ENCODE measurements at places on chromosomes 2 and 18.

GRCh38 chr18:58180172-58180571 lies 136.1 kb downstream of the NEDD4L start:
- no peak for DNase-seq

DNA sequence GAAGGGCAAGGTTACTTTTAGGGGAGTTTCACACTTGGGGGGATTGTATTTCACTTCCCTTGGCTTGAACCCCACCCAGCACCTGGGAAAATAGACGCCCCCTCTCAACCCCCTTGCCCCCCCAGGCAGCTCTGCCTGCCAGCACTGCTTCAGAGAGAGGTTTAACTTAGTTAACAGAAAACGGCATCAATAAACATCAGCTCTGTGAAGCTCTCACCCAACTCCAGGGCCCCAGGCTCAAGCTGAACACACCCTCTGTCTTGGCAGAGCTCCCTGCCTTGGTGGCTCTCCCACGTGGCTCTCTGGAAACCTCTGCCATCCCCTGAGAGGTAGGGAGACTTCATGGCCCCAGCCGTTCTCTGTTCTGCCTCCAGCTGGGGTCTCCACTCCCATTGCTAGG lies 244.1 kb downstream of the ACKR3 start:
- no peak for DNase-seq

DNA sequence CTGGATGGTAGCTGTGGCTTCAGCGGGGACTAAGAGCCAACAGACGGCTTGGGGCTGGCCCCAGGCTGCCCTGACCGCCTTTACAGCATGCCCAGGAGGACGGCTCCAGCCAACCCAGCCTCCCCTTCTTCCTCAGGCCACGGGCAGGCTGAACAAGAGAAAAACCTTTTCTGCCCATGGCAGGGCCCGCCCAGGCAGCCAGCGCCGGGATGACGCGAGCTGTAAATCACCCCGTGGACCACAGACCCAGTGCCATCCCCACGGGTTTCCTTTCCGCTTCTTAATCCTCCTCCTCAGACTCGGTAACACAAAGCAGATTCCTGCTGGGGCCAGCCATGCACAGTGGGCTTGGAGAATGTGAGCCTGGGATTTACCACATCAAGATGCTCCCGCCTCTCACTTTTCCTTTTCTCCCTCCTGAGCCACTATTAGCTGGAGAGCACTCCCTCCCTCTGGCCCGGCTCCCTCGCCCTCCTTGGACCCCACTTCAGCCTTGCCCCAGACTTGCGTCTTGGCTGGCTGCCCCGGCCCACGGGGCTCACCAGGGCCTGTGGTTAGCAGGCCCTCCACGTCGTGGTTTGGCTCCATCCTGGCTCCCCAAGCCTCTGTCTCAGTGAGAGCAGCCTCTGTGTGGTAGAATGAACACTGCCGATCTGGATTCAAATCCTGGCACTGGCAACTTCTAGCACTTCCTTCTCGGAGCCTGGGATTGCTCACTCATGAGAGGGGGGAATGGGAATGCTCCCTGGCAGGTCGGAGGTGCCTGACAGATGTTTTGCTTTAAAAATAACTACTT lies 31.4 kb downstream of the ATOH8 start:
- peak; percentile 54 for DNase-seq

DNA sequence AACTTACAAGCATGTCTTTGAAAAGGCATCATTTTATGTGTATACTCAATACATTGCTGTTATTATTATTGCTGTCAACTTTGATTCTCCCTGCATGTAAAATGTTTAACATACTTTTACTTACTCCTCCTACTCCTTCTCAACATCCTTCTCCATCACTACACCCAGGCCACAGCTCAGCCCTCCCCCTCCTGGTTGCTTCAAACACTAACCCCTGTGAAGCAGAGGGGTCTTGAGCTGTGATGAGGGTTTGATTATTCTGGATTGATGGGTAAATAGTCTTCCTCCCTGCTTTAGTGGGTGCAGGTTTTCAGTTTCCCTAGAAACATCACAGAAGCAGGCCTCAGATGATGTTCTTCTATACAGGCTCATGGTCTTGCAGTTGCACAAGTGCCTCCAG lies 221.0 kb downstream of the OSR1 start:
- DNase-seq, result no peak

- no peak for DNase-seq
Observed at GRCh38 chr18:53991805-53992204, 232.7 kb downstream of the MBD2 start.

GRCh38 chr18:36083729-36084128 lies 16.4 kb upstream of the RPRD1A start:
- DNase-seq, result no peak

DNA sequence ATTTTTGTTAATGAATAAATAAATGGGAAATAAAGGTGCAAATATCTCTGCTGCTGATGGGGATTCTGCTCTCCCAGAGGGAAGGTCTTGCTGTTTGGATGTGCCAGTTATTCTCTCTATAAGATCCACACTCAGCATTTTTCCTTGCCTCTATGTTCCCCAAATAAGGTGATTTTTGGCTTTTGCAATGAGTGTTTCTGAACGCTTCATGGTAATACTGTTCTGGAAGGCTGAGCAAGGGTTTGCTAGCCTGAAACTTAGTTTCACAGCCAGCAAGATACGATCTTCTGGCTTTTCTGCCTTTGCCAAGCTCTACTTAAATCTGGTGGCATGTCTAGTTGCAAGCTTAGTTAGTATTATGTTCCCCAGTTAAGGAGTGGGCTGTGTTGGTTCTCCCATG lies 114.6 kb downstream of the LPIN1 start:
- DNase-seq, result no peak

- no peak for DNase-seq
Observed at GRCh38 chr2:206328974-206329373, 54.5 kb downstream of the ZDBF2 start.
